Stimulated activated CD8-positive, alpha-beta memory T cell treated with anti-CD3 and anti-CD28 coated beads, Interleukin-2, amount 100 ng/mL, for 48 hours (primary cell): ENCODE measurements at places on chromosomes 6 and 20.

- DNase-seq = peak; percentile 54
Observed at GRCh38 chr20:25057234-25058050, 497 bp downstream of the ACSS1 start.

GRCh38 chr6:53979468-53980067, 131.7 kb upstream of the MLIP start:
- DNase-seq = no peak

DNA sequence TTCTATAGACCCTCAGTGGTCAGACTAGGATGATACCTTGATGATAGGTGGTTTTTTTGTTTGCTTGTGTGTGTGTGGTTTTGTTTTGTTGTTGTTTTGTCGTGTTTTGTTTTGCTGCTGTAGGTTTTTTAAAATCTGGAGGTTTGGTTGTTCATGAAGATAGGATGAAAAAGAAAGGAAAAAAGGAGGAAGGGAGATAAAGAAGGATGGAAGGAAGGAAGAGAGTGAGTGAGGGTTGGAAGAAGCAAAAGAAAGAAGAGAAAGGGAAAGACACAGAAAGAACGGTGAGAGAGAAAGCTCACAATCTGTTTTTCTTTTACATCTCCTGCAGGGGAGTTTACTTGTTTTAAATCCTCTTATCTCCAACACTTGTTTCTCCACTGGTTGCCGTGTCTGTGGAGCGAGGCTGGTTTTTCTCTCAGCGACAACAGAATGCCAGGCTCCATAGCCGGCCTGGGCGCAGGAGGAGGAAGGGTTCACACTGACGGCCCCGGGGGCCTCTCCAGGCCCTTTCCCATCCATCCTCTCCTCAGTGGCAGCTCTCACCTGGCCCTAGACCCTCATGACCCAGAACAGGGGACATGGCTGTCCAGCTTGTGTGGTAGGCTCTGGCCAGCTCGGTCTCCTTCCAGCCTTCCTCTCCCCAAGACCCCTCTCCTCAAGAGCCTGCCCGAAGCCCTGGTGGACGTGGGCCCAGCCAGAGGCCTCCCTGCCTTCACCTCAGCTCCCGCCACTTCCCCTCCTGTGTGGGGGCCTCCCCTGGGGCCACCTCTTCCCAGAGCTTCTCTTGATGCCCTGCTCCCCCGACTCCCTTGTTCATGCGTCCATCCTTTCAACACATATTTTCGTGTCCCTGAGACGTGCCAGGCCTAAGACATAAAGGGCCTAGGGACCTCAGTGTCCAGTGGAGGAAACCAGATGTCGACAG, 168.4 kb downstream of the VEGFA start:
- no peak for DNase-seq

- DNase-seq = no peak
Observed at GRCh38 chr6:70680396-70680795, 12.7 kb downstream of the SMAP1 start.

DNA sequence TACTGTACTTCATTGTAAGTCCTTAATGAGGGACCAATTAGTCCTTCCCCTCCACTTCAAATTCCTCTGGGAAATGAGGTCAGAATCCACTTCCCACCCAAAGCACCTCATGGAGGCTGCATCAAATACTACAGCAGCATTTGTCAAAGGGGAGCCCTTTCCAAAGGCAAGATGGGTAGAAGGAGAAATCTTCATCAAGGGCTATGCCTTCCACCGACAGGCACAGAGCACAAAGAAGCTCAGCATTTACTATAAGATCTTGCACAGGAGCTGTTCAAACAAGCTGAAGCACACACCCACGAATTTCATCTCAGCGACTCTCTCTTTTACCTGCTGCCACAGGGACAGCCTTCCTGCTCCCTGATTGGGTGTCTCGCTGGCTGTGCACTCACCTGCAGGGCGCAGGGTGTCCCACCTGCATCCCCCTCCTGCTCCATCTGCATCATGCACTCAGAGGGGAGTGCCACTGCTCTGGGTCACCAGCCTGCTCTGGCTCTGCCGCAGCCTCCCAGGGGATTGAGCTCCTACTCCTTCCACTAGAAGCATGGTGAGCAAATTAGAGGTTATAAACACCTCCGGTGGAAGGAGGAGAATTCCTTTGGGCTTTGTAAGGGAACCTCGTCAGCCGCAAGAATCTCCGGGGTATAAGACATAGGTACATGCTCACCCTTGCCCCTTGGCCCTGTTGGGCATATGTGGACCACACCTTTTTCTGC, 164.5 kb downstream of the ATXN1 start:
- DNase-seq = no peak

DNA sequence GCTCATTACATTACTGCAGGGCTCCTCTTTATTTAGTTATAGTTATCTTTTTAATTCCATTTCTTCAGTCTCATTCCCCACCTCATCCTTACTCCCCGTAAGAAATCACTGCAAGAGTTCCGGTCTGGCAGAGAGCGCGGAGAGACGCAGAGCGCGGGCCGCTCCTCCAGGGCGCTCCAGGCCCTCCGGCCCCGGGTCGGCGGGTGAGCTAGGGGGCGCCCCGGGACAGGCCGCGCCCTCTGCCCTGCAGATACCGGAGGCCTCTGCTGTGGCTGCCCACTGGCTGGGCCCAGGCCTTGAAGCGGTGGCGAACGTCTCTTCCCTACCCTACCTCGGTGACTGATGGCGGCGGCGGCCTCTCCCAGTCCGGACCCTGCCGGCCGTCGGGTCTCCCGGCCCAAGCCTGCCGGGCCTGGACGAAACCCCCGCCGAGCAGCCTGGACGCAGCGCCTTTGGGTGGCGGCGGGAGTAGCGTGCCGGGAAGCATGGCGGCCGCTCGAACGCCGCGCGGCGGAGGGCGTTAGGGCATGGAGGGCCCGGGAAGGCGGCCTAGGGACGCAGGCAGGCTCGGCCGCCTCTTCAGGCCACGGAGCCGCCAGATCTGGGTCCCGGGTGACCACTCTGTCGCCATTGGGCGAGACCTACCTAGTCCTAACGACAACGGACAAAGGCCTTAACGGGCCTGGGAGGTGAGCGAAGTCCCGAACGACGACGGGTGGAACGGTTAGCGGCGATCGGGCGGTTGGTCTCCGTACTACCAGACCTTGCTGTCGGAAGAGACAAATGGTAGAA, 16.4 kb upstream of the HMGN4 start:
- peak; percentile 62 for DNase-seq

DNA sequence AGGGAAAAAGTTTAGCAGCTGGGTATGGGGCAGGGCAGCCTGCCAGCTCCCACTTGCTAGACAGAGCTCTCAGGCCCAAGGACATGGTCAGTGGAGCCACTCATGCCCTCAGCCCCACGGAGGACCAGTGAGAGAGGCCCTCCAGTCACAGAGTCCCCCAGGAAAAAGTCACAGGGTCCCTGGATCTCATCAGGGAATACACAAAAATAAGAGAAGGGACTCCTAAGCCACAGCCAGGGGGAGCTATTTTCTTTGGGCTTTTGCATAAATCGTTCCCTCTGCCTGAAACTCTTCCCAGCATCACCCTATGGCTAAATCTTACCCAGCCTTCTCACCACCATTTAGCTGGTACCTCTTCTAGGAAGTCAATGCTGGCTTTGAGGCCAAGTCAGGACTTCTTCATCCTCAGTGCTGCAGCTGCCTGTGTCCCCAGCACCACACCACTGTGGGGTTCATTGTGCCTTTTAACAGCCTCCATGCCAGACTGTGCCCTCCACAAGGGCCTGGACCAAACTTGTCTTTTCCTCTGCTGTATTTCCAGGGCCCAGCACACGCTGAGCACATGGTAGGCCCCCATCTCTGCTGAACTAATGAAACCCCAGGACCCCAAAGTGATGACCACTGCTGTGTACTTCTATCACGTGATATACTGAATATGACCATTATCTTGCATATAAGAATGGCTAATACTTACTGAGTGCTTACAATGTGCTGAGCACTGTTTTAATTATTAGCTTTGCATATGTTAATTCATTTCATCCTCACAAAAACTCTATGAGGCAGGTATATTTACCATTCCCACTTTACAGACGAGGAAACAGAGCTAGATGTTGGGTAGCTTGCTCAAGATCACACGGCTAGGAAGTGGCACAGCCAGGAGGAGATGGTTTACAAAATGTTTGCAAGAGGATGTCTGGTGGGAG, 2.0 kb downstream of the ZNF335 start:
- DNase-seq = no peak

DNA sequence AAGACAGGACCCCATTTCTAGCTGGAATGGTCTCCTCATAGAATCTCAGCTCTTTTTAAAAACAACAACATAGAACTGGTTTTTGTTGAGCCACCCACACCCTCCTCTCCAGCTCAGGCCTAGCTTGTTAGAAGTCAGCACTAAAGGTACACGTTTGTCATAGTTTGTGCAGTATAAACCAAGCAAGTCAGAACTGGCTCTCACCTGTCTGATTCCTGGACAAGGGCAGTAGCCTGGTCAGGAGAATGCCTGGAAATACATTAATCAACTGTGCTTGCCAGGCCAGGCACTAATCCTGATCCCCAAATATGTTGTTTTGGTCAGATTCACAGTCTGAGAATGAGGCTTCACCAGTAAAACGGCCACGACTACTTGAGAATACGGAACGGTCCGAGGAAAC, 296.7 kb downstream of the ZFAND3 start:
- DNase-seq = no peak

- DNase-seq = no peak
Observed at GRCh38 chr6:146859795-146860495, 261.2 kb downstream of the ADGB start.

GRCh38 chr6:148221196-148221979, 121.2 kb upstream of the SASH1 start:
- DNase-seq = no peak

DNA sequence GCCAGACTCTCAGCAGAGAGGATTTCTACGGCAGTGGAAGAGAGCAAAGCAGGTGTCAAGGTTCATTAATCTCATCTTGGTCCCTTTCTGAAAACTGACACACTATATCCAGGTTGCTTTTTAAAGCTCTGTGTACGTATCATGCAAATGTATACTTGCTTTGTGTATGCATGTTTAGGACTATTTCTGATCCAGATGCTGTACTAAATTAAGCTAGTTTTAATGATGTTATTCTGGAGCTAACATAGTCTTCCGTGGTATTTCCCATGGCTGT, 59.2 kb upstream of the SNX9 start:
- no peak for DNase-seq

DNA sequence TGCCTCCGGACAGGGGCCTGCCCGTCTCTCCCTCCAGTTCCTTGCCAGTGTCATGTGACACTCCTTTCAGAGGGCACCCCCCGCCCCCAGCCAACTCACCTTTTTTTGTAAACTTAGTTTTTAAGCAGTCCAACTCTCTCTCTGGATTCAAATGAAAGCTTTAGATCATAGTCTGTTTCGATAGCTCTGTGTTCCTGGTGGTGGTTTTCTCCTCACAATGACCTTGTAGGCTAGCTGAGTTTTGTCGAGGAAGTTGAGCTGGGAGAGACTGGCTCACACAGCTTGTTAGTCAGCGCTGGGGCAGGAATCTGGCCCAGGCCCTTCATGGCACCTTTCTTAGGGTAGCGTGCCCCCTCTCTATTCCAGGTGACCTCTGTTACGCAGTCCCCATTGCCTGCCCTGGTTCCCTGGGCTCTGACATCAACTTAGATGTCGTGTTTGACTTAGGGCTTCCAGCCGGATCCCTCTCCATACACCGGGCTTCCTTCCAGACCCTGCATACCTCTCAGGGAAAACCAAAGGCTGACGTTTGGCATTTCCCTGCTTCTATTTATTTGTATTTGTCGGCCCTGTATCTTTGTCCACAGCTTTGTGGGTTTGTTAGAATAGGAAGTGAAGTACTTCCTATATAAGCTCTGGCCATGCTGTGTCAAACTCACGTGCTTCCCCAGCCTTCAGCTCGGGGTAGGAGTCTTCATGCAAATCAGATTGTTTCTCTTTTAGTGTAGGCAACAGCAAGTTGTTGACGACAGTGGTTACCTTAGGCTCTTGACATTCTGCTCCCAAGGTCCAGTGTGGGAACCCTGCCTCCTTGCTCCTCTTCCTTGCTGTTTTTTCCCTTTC, 12.7 kb downstream of the IGF2R start:
- no peak for DNase-seq

- DNase-seq = no peak
Observed at GRCh38 chr6:3291346-3291745, 32.6 kb downstream of the PSMG4 start.

DNA sequence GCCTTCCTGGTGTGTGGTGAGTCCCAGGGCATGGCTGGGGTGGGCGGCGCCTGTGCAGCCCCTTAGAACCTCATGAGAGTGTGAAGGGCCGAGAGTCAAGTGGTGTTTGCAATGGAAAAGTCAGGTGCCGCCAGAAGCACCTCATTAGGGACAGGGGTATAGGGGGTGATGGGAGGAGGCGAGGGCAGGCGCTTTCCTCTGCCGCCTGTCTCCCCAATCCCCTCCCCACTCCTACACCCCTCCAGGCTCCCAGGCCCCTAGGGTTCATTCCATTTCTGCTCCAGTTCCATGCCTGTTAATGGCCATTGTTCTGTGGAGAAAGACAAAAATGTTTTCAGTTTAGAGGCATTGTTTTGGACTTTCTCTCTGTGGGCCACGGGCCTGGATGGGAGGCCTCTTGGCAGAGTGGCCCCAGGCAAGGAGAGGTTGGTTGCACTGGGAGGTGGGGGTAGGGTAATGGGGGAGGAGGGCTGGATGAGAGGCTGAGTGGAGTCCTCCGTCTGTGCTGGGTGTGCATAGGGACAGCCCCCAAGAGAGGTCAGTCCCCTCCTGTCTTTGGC, 21.4 kb upstream of the SCUBE3 start:
- DNase-seq = no peak

DNA sequence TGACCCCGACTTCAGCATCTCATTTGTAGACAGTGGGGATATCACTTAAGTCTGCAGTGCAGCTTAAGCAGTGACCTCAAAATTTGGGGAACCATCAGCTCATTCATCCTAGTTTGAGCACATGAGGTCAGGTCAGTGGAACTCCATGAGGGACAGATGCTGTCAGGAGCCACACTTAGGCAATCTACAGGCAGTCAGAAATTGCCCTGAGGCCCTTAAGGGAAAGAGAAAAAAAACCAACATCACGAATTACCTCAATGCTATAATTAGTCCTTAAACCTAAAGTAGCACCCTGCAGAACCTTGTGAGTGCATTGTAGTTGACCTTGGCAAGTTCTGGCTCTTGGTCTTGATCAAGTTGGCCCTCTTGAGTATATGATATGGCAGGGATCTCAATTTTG, 21.1 kb downstream of the TMEM74B start:
- no peak for DNase-seq

GRCh38 chr6:31874836-31875572, 3.8 kb downstream of the SLC44A4 start:
- no peak for DNase-seq

DNA sequence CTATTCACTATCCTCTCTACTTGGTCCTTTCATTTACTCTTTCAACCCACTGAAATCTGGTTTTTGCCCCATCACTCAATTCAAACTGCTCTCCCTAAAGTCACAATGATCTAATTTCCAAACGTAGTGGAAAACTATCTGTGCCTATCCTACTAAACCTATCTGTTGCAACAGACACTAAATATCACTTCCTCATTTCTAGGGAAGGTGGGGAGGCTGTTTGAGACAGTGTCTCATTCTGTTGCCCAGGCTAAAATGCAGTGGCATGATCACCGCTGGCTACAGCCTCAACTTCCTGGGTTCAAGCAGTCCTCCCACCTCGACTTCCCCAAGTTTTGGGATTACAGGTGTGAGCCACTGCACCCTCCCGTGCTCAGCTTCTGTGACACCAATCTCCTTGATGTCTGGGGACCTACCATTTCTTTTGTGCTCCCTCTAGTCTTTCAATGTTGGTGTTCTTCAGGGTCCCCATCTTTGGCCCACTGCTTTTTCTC, 8.8 kb downstream of the RANBP9 start:
- no peak for DNase-seq

- no peak for DNase-seq
Observed at GRCh38 chr20:59318803-59319202, 18.4 kb downstream of the EDN3 start.

GRCh38 chr6:148460876-148461646, 118.4 kb downstream of the SASH1 start:
- no peak for DNase-seq

GRCh38 chr6:63897459-63897858, 261.9 kb downstream of the PHF3 start:
- DNase-seq = no peak
